NCI-H446 treated with DMSO at 0.1 percent for 48 hours (cell line): ENCODE measurements at places on chromosomes 1 and 21.

GRCh38 chr1:88608139-88608943, 75.7 kb upstream of the PKN2 start:
- DNase-seq, result peak; percentile 13

- no peak for DNase-seq
Observed at GRCh38 chr1:93620841-93621210, 60.8 kb downstream of the BCAR3 start.

DNA sequence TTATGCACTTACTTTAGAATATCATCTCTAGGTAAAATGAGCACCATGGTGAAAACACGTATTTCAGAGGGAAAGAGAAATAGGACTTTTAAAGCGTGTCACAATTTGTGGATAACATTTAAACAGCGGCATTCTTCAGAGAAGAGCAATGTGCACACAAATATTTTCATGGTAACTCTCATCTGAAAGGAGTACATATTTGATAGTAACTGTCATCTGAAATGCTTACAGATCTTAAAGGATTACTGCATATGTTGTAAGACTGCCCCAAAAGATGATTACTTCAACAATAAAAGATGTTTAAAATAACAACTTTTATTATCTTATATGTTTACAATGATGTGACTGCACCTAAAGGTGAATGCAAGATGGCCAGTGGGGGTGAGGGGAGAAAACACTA, 408.8 kb downstream of the PLA2G4A start:
- DNase-seq, result no peak

GRCh38 chr1:50155541-50155940, 46.8 kb downstream of the ELAVL4 start:
- DNase-seq, result no peak

DNA sequence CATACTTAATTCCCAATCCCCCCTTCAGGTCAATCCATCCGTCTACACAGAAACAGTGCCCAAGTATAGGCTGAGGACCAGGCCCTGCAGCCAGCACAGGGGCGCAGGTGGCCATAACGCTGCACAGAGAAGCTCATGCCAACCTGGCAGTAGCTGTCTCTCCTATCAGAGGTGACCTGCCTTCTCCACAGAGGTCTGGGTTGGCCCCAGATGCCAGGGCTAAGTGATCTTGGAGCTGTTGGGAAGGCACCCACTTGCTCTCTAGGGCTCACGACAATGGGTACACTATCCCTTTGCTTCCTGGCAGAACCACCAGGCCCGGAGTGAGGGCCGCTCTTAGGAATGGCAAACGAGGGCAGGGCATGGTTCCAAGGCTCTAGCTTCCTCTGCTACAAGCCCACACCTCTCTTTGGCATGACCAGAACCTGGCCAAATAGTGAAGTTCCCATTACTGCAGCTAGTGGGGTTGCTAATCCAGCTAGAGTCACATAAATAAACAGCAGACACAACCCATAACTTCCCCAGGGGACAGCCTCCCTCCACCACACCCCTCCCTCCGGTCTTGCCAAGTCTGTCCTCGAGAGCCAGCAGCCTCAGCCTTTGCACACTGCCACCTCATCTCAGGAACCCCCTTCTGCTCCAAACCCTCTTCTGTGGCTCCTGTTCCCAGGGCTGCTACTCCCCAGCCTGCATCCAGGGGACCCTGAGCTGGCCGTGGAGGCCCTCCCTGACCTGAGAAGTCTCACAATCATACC, 113.0 kb downstream of the GLIS1 start:
- peak; percentile 93 for DNase-seq

DNA sequence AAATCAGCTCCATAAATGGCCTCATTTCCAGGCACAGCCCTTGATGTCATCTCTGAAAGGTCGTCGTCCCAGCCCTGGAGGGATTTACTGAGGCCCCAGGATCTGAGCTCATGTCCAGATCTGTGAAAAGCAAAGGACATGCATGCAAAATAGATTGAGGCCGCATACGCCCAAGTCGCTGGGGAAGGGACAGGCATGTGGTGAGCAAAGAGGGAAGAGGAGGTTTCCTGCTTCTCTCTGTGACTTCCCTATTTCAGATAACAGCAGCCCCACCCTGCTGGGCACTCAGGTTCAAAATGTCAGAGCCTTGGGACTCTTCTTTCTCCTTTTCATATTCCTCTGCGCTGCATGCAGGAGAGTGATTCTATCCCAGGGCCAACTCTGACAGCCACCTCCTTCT, 197.2 kb downstream of the ADSS2 start:
- DNase-seq, result no peak

GRCh38 chr1:78236716-78237115, 190.9 kb downstream of the GIPC2 start:
- no peak for DNase-seq

- DNase-seq, result no peak
Observed at GRCh38 chr1:219138747-219139146, 34.9 kb upstream of the LYPLAL1 start.

DNA sequence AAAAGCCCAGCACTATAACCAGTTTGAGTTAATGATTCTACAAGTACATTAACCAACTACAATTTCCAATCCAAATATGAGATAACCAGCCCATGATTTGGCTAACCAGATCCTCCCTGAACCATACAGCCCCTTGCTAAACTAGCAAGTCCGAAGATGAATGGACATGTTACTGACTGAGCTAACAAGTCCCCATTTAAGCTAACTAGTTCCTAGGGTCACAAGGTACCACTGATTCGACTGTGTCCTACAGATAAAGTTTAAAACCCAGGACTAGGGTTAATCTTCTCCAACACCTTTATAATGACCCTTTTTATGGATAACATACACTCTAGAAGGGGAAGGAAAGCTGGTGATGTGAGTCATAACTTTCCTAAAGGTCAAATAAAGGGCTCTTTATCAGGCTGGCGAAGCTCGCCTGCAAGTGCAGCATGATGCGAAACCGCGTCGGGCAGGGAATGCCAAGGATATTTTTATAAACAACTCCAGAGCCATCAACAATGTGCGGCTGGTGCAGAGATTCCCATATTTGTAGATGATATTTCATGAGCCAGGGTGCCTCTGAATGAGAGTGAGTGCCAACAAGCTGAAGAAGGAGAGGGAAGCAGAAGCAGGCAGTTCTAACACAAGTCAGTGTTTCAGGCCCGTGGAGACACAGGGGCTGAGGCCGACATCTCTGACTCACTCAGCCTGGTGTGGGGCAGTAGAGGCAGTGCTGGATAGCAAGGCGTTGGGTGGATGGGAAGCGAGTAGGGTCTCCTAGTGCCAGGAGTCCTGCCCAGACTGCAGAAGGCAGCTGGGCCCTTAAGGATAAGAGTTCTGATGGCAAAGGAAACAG, 75.6 kb upstream of the ROR1 start:
- no peak for DNase-seq

DNA sequence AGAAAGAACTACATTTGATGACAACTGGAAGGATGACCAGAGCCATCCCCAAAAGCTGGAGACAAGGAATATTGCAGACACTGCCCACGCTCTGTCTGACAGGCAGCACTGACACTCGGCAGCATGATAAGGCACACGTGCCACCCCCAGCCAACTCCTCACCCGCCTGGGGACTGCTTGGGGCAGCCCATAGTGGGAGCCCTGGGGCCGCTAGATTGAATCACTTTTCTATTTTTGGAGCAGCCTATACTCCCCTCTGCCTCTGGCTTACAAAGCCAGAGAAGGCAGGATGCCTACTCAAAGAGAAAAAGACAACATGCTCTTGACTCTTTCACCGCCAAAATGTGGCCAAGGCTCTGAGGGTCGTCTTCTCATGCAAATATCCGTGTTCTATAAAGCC, 1.3 kb downstream of the SMG5 start:
- no peak for DNase-seq

GRCh38 chr1:238052496-238053266, 162.0 kb upstream of the ZP4 start:
- no peak for DNase-seq

DNA sequence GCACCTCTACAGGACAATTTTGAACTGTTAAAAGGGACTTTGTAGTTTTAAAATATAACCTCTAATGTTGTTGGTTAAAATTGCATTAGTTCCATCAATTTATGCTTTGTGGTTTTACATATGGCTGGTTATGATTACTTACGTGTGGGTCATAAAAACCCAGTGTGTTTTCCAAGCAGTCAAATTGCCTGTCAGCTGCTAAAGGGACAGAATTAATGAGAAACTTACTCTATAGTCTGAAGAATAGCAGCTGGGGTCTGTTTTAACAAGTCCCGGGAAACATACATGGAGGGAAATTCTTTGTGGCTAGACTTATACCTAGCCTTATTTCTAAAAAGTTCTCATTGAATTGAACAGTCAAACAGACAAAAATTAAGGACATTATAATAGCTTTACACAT, 820.9 kb upstream of the ADGRL4 start:
- no peak for DNase-seq

DNA sequence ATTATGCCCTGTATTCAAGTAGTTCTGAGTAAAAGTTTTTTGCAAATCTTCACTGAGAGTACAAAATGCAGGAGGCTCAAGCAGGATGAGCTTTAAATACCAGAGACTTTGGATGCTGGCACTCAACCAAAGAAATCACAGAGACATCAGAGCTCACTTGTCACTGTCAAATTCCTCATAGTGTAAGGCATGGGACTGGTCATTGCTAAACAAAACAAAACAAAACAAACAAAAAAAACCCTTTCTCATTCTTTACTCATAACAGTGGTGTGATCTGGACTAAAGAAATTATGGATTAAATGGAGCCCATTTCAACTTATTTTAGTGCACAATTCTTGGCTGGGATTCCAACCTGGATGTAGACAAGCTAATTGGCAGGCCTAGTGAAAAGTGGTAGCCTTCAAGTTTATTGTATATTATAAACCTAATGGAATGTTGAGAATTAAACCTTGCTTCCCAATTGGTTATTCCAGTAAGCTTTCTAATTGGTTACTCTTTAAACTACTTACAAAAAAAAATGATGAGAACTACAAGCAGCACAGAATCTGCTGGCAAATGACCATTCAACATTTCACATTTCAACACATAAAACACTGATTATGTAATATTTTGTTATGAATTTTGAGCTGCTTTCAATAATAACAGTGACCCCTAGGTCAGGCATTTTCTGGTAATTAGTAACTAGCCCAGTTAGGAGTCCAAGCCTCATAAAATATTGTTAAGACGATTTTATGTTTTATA, 30.6 kb upstream of the NEK7 start:
- peak; percentile 23 for DNase-seq

DNA sequence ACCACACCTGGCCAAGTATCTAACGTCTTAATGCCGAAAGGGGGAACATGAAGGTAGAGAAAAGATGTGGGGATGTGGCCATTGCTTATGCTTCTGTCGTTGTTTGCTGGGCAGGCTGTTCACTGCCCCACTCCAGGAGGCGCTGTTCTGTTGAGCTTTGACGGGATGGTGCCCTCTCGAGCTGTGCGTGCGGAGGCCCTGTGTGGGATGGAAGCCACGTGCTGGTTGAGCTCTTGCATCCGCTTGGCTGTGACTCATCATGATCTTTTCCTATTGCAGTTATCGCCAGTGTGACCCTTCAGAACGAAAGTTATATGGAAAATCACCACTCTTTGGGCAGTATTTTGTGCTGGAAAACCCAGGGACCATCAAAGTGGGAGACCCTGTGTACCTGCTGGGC, 26.3 kb downstream of the MTARC1 start:
- no peak for DNase-seq

GRCh38 chr1:94883691-94884090, 43.2 kb downstream of the CNN3 start:
- no peak for DNase-seq

DNA sequence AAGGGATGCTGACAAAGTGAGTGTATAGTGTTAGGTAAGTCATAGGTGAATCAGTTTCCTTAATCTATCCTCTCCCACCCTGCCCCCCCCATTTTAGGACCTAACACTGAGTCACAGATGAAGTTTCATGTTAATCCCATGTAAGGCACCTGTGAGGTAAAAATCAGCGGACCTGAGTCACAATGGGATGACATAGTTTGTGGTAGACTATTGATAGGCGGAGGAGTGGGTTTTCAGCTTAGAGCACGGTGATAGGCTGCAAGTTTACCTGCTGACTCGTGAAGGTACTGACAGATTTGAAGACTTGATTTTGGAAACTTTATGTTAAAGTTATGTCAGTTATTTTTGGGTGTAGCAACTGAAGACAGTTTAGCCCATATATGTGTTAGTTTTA, 1.7 kb downstream of the TOR1AIP1 start:
- no peak for DNase-seq

DNA sequence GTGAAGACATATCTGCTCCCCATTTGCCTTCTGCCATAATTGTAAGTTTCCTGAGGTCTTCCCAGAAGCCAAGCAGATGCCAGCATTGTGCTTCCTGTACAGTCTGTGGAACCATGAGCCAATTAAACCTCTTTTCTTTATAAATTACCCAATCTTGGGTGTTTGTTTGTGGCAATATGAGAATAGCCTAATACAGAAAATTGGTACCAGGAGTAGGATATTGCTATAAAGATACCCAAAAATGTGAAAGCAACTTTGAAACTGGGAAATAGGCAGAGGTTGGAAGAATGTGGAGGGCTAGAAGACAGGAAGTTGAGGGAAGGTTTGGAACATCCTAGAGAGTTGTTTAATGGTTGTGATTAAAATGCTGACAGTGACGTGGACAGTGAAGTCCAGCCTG, 90.8 kb downstream of the HHIPL2 start:
- DNase-seq, result no peak

DNA sequence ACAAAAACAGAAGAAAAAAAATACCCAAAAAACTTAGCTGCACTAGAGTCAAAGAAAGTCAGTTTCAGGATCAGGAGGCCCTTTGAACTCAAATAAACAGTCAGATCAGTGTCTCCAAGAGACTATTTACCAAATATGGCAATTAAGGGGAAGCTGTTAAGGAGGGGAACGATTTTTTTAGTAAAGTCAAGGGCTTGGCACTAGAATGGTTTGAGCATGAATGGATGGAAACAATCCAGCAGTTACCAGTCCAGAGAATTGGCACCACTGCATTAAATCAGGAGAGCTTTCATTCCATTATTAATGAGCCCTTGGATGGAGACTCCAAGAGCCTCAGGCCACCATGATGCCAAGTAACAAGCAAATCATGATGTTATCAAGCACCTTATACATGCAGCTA, 7.2 kb downstream of the TRAPPC3 start:
- peak; percentile 99 for DNase-seq

- no peak for DNase-seq
Observed at GRCh38 chr1:176199707-176200106, 7.4 kb downstream of the COP1 start.

GRCh38 chr1:218742467-218743262, 397.5 kb downstream of the TGFB2 start:
- no peak for DNase-seq

DNA sequence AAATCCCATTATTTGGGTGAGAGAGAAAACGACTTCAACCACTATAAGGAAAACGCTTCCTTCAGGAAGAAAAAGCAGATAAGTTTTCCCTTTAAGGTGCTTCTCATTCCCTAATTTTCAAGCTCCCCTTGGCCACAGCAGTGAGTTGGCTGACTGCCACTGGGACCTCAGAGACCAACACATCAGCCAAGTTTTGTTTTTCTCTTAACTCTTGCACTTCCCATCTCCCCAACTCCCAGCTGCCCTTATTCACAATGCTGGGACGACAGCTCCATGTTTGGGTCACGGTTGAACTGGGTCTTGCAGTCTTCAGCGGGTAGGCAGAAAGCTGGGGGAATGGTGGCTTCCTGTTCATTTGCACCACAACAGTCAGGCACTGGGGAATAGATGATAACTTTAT, 18.9 kb downstream of the SGIP1 start:
- peak; percentile 81 for DNase-seq
